ENCODE measurements at places on chromosomes 7 and 10.

GRCh38 chr7:88771417-88771816 is 11.9 kb downstream of the ZNF804B start:
- no peak for DNase-seq

- DNase-seq = no peak
Observed at GRCh38 chr7:129688503-129689222, 77.1 kb downstream of the NRF1 start.

GRCh38 chr7:69067397-69067796 is 530.9 kb upstream of the AUTS2 start:
- no peak for DNase-seq

GRCh38 chr7:99096124-99096887 is 47.6 kb downstream of the SMURF1 start:
- DNase-seq = no peak
